ENCODE measurements at places on chromosomes 11 and 22.

- no peak for DNase-seq
Observed at GRCh38 chr11:64034411-64034811, 1.3 kb upstream of the FLRT1 start.

- no peak for DNase-seq
Observed at GRCh38 chr11:17209939-17210245, 2.1 kb upstream of the PIK3C2A start.

DNA sequence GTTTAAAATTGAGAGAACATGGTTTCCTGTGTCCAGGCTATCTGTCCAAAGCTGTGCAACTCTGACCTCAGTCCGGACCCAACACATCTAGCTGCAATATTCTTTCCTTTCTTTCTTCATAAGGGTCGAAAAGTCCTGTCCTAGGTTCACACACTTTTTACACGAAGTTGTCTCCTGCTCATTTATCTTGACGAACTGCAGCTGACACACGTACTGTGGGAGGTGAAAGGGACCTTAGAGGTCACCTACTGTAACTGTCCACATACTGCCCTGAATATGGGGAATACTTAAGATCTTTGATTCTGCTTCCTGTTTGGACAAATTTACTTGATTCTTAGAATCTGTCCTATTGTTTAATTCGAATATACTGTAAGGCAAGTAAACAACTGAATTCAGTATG, 105.9 kb downstream of the CCDC83 start:
- no peak for DNase-seq

- no peak for DNase-seq
Observed at GRCh38 chr11:117793583-117793982, 3.4 kb downstream of the DSCAML1 start.

Measured in ACHN (cell line).